Right ventricle myocardium superior (tissue), 1 donor: ENCODE measurements at places on chromosomes 1 and 21.
A peak's percentile ranks its signal among the peaks of the same experiment; 100 is the strongest.

- no peak for DNase-seq
These were observed 34.2 kb upstream of the JUN start for GRCh38 chr1:58818075-58818474.

- DNase-seq = peak; percentile 33
These were observed 17.9 kb downstream of the KRTAP10-1 start for GRCh38 chr21:44521928-44522752.

- DNase-seq = no peak
These were observed 90.2 kb upstream of the PPM1J start for GRCh38 chr1:112805155-112805853.

GRCh38 chr21:19120591-19120990 is 717.0 kb upstream of the TMPRSS15 start:
- no peak for DNase-seq

DNA sequence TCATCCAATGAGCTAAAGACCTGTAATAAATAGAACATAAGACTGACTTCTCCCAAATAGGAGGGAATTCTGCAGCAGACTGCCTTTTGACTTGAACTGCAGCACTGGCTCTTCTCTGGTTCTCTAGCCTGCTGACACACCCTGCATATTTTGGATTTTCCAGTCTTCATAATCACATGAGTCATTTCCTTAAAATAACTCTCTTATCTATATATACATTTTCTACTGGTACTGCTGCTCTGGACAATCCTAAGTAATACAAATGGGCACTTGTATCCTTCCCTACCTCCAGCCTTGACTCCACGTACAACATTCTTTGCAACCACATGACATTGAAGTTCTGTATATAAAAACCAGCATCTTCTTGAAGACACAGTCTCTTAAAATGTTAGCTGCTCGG is 429.4 kb upstream of the TMPRSS15 start:
- DNase-seq = no peak

- DNase-seq = no peak
These were observed 1.6 kb upstream of the HPCA start for GRCh38 chr1:32884726-32885125.

DNA sequence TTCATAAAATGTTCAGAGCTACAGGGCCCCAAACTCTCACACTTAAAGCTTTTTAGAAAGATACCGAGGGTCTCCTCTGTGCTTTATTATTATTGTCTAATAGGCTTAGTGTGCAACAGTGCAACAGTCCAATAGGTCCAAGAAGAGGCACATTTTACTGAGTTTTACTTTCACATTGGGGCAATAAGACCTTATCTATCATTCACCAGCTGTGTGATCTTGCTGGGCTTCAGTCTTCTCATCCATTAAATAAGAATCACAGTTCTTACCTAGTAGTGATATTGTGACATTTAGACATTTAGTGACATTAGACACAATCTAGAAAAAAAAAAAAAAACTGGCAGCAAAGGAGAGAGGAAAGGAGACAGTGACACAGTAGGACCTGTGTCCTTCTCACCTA is 175.8 kb upstream of the NFIA start:
- no peak for DNase-seq

GRCh38 chr1:229058111-229058561 is 212.8 kb upstream of the RAB4A start:
- no peak for DNase-seq

- DNase-seq = no peak
These were observed 11.4 kb downstream of the SDE2 start for GRCh38 chr1:225987491-225988316.

DNA sequence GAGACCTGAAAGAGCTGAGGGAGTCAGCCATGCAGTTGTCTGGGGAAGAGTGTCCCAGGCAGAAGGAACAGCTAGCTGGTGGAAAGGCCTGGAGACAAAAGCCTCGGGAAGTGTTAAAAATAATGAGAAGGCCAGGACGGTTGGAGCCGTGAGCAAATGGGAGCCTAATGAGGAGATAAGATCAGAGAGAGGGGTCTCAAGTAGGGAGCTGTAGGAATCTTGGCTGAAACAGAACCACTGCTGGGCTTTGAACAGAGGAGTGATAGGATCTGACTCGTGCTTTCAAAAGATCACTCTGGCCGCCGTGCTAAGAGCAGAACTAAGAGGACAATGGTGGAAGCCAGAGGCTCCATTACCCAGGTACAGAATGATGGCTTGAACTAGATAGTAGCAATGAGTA is 1.9 kb upstream of the FOXJ3 start:
- DNase-seq = no peak

GRCh38 chr1:74674278-74675048 is 871 bp upstream of the ERICH3 start:
- DNase-seq = no peak

DNA sequence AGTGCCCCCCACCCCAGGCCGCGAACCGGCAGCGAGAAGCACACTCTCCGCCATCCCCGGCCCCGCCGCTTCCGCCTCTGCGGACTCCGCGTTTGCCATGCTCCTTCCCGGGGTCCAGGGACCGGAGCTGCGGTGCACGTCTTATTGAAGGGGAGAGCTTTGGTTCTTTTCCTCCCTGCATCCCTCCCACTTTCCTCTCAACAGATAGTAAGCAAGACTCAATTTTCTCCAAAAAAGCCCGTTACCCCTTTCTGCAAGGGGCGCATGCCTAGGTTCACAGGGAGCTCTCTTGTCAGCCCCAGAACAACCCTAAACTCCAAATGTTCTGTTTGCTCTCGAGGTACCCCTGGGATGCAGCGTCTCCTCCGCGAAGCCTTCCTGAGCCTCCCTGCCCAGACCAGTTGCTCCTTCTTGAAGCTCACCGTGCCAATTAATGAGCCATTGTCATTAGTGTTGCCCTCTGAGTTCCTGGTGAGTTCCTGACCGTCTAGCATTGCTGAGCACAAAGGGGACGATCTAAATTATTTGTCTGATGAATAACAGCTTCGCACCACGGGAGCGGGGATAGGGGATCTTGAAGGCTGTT is 8.1 kb downstream of the FOXD3 start:
- DNase-seq = no peak

GRCh38 chr1:205454903-205455335 is 926 bp downstream of the BLACAT1 start:
- DNase-seq = no peak

DNA sequence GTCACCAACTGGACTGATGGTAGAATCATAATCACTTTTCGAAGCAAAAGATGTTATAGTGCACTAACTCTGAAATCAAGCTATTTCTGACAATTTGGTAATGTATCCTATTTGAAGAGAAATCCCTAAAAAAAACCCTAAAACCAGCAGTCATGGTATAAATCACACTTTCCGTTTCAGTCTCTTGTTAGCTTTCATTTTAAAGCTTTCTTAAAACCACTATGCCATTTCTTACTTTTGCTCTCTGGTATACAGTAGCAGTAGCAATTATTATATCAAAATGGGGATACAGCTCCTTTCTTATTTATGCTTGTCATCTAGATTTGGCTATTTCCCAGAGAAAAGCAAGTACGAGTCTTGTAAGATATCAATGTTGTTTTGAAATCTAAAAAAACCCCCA is 323.3 kb downstream of the KCTD3 start:
- no peak for DNase-seq

DNA sequence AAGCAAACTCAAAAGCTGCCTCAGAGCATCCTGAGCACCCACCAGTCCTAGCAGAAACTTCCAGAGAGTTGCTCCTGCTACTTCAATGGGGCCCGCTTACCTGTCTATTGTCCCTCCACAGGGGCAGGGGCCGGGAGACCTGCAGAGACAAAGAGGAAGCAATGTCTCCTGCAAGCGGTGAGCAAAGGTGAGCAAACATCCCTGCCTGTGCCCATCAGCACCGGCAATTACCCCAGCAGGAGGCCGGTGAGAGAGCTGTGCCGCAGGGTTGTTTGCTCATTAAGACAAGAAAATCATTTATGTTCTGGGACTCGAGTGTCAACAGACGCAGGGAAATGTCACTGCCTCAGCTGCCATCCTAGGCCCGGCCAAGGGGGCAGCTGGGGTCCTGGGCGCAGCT is 53.8 kb upstream of the TARDBP start:
- no peak for DNase-seq

GRCh38 chr1:236495467-236496112 is 28.2 kb upstream of the LGALS8 start:
- DNase-seq = no peak

- DNase-seq = no peak
These were observed 221.3 kb upstream of the DMRTA2 start for GRCh38 chr1:50644447-50645105.

GRCh38 chr1:97382206-97382605 is 538.6 kb downstream of the DPYD start:
- no peak for DNase-seq

DNA sequence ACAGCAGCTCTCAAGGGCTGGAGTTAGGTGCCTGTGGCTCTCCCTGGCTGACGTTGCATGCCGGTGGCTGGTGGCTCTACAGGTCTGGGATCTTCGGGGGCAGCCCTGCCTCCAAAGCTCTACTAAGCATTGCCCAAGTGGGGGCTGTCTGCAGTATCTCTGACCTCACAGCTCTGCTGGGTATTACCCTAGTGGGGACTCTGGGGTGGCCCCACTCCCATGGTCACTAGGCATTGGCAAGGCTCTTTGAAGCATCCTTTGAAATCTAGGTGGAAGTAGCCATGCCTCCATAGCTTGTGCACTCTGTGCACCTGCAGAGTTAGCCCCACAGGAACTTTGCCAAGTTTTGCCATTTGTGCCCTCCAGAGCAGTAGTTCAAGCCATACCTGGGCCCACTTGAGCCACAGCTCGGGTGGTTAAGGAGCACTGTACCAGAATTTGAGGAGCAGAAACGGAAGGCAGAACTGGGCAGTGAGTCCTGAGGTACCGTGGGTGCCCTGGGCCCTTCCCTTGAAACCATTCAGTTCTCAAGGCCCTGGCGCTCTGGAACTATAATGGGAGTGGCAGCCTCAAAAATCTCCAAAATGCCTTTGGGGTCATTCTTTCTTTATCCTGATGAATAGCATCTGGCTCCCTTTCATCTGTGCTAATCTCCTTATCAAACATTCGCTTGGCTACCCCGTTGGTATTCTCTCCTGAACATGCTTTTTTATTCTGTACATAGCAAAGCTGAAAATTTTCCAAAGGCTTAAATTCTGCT is 15.4 kb downstream of the GJA4 start:
- no peak for DNase-seq

GRCh38 chr1:206823727-206824126 is 41.7 kb upstream of the IL20 start:
- DNase-seq = no peak

GRCh38 chr21:37627074-37627473 is 260.5 kb downstream of the DYRK1A start:
- no peak for DNase-seq

DNA sequence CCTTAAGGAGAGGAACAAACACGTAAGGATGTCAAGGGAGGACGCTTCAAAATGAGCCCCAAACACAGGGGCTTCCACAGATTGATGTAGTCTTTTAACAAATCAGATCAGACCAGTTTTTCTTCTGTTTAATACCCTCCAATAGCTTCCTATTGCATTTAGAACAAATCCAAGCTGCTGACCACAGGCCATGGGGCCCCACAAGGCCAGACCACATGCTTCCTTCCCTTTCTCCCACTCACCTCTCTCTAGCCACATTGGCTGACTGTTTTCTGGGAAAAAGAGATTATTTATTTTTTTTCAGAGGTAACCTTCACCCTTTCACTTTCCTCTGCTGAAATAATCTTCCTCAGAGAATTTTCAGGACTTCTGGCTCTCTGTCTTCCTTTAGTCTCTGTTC is 380.6 kb downstream of the SIPA1L2 start:
- DNase-seq = no peak

DNA sequence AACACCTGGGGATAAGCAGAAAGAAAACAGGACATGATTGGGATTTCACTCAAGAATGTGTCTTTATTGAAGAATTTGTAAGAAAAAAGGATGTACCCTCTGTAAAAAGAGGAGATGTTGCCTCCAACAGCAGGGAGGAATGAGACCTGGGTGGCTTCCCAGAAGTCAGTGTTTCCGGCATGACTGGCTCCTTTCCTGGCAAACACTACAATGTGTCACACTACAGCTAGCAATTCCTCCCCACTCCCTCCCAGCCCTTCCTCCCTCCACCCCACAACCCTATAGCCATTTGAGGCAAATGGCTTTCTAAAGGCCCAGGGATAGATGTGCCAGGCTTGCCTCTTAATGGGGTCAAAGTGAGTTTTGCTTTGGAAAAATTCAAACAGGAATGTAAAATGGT is 11.5 kb upstream of the COL8A2 start:
- no peak for DNase-seq

GRCh38 chr1:45952072-45952471 is 148.7 kb downstream of the MAST2 start:
- DNase-seq = no peak

GRCh38 chr1:158185770-158186169 is 5.1 kb downstream of the CD1D start:
- DNase-seq = no peak

DNA sequence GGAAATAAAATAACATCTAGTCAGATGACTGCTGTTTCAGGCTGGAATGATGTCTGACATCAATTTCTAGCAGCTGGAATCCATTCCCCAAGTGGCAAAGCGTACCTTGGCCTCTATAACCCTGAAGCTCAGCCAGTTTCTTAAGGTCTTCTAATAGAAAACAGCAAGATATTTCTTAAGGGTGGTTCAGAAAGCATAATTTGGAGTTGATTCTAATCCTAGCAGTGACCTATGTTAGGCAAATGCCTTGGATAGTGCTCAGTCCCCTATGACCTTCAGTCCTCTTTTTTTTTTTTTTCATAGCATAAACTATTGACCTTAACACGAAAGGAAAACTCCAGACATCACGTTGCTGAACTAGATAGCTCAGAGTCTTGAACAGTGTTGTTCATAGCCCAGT is 56.5 kb downstream of the LAMC2 start:
- DNase-seq = no peak

GRCh38 chr1:157411064-157411463 is 141.3 kb downstream of the FCRL5 start:
- no peak for DNase-seq

- no peak for DNase-seq
These were observed 28.9 kb upstream of the CD101 start for GRCh38 chr1:116972674-116973030.

DNA sequence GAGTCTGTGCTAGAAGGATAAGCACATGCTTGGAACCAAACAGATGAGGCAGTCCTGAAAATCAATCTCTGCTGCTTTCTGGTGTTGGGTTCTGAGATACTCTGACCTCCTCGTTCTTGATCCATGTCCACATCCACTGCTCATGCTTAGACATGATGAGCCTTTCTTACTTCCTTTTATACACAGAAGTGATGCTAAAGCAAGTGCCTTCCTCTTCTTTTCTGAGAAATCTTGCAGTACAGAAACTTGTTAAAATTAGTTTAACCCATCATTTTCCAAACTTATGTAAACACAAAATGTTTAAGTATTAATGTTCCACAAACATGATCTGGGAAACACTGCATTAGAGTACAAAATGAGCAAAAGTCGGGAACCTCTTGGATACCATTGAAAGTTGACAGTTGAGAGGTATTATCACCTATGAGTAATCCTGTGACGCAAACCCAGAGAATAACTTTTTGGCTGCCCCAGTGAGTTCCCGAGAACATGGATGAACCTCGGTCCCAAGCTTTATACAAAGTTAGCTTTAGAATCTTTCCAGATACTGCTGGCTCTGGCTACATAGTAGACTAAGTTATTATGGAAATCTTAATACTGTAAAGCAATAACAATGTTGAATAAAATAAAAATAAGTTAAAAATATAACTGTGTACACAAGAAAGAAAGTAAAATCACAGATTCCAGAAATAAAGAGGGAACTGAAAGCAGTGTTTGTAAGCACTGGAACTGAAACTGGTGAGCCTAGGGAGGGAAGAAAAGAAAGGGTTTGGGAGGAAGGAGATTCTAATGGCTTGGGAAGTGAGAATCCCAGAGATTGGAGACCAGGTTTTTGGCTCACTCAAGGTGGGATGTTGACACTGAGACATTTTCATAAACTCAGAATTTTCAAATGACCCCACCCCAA is 429.3 kb upstream of the RUNX1 start:
- no peak for DNase-seq

GRCh38 chr1:17244821-17245740 is 3.8 kb upstream of the PADI3 start:
- DNase-seq = no peak
